Activated naive CD4-positive, alpha-beta T cell treated with anti-CD3 and anti-CD28 coated beads for 36 hours (primary cell): ENCODE measurements at places on chromosomes 2 and 18. TPM values are rescaled to one million over a fixed set of nuclear protein-coding genes. Genes with fewer than 3 reads are reported as not detected.

- H3K4me1 ChIP-seq: peaks cover 49% of the 10 kb centered on the region
- H3K27me3 ChIP-seq: no peaks in the 10 kb centered on the region
- H3K27ac ChIP-seq: no peak overlapping the region
- no peak overlapping the region for H3K4me3 ChIP-seq
- peak; percentile 21 for DNase-seq
- peaks cover 4% of the 10 kb centered on the region for H3K36me3 ChIP-seq
Measured at GRCh38 chr2:143422681-143423080, 293.5 kb downstream of the ARHGAP15 start.

DNA sequence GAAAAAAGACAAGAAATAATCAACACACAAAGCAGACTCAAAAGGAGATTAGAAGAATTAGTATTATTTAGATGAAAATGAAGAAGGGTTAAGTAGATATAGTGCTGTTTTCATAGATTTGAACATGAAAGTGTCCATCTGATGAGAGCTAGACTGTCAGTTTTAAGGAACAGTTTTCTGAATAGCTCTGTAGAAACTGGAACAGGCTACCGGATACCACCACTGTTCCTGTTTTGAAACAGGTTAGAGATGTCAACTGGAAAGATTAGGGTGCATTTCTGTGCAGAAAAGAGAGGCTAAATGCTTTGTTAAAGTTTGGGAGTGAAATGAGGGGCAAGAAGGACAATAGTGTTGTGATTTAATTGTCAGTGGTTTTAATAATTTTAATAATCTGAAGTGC lies 908.8 kb downstream of the CNTNAP5 start:
- DNase-seq: no peak
- no peaks in the 10 kb centered on the region for H3K36me3 ChIP-seq
- no peak overlapping the region for H3K4me3 ChIP-seq
- H3K4me1 ChIP-seq: no peaks in the 10 kb centered on the region

DNA sequence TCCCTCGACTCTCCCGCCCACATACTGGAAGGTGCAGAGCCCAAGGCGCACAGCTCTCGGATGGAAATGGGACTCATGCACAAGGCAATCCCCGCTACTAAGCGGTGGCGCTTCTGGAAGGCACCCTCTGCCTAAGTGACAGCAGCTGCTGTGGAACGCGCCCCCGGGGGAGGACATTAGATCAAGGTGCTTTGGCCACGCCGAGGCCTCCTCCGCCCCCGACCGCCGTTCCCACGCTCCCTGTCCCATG lies 202 bp downstream of the MCEE start:
- H3K36me3 ChIP-seq: peaks cover 8% of the 10 kb centered on the region
- H3K27me3 ChIP-seq: no peaks in the 10 kb centered on the region
- peaks cover 16% of the 10 kb centered on the region for H3K4me1 ChIP-seq
- H3K4me3 ChIP-seq: no peak overlapping the region
- DNase-seq: no peak
- H3K27ac ChIP-seq: no peak overlapping the region

GRCh38 chr18:71808616-71809015 lies 735.5 kb downstream of the CBLN2 start:
- H3K36me3 ChIP-seq: no peaks in the 10 kb centered on the region
- no peak overlapping the region for H3K4me3 ChIP-seq
- no peak for DNase-seq
- no peaks in the 10 kb centered on the region for H3K27me3 ChIP-seq

DNA sequence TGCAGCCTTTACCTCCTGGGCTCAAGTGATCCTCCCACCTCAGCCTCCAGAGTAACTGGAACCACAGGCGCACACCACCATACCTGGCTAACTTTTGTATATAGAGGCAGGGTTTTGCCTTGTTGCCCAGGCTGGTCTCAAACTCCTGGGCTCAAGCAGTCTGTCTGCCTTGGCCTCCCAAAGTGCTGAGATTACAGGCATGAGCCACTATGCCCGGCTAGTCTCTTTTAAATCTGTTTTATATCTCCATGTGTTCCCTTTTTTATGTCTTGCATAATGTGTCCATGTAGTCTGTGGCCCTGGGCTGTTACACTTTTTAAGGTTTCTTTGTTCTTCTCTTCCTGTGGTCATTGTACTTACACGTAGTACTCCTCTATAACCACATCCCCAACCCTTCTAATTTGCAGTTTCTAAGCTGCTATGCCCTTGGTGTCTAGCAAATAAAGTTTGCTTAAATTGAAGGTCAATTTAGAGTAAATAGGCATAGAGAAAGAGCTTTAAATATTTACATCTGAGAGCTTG lies 168.2 kb downstream of the MCFD2 start:
- no peaks in the 10 kb centered on the region for H3K27me3 ChIP-seq
- H3K4me3 ChIP-seq: no peak overlapping the region
- H3K4me1 ChIP-seq: peaks cover 23% of the 10 kb centered on the region

GRCh38 chr2:21095178-21095577 lies 28.6 kb upstream of the TDRD15 start:
- no peak for DNase-seq
- no peak overlapping the region for H3K4me3 ChIP-seq
- no peaks in the 10 kb centered on the region for H3K36me3 ChIP-seq
- H3K27me3 ChIP-seq: peaks cover 3% of the 10 kb centered on the region

GRCh38 chr2:100756704-100757103 lies 63.2 kb upstream of the NPAS2 start:
- peaks cover 17% of the 10 kb centered on the region for H3K4me1 ChIP-seq
- no peak overlapping the region for H3K4me3 ChIP-seq
- H3K27me3 ChIP-seq: peaks cover under 1% of the 10 kb centered on the region
- H3K27ac ChIP-seq: no peak overlapping the region
- H3K36me3 ChIP-seq: no peaks in the 10 kb centered on the region

GRCh38 chr2:4791488-4791887 lies 900.7 kb upstream of the SOX11 start:
- no peak for DNase-seq
- H3K27me3 ChIP-seq: no peaks in the 10 kb centered on the region
- no peak overlapping the region for H3K4me3 ChIP-seq

ELOA2 gene
- not detected for total RNA-seq
